ENCODE measurements at places on chromosomes 7 and 10. TPM values are rescaled to one million over a fixed set of nuclear protein-coding genes. Genes with fewer than 3 reads are reported as not detected.

- H3K4me3 ChIP-seq: peak overlapping the region; percentile 43
- H3K27me3 ChIP-seq: no peaks in the 10 kb centered on the region
- DNase-seq: no peak
- H3K36me3 ChIP-seq: no peaks in the 10 kb centered on the region
- H3K27ac ChIP-seq: peak overlapping the region; percentile 75
Observed at GRCh38 chr7:26858241-26858715, 6.1 kb downstream of the SKAP2 start.

DNA sequence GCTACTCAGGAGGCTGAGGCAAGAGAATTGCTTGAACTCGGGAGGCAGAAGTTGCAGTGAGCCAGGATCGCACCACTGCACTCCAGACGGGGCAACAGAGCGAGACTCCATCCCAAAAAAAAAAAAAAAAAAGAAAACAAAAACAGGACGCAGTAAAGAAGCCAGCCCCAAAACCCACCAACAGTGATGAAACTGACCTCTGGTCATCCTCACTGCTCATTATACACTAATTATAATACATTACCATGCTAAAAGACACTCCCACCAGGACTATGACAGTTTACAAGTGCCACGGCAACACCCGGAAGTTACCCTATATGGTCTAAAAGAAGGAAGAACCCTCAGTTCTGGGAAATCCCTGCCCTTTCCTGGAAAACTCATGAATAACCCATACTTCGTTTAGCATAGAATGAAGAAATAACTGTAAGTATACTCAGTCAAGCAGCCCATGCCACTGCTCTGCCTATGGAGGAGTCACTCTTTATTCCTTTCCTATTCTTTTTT lies 40.0 kb upstream of the EIF4H start:
- no peaks in the 10 kb centered on the region for H3K27me3 ChIP-seq
- no peak overlapping the region for H3K4me3 ChIP-seq
- no peak overlapping the region for H3K27ac ChIP-seq
- H3K36me3 ChIP-seq: no peaks in the 10 kb centered on the region
- H3K4me1 ChIP-seq: no peaks in the 10 kb centered on the region

The CCDC186 gene
- 20.9 TPM for total RNA-seq

DNA sequence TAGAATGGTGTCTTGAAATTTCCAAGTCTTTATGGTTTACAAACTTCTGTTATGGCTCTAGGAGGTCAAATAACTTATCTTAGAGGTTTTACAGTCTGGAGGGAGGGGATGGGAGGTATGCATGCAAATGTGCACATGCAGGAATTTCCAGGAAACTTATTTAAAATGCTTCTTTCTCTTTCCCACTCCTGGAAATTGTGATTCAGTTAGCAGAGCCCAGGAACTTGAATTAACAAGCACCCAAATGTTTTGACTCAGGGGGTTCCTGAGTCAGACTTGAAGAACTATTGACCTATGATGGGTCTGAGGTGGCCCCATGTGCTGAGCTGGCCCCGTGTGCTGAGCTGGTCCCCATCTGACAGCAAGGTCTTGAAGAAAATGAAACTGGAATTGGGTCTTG lies 669.4 kb downstream of the INHBA start:
- H3K27ac ChIP-seq: no peak overlapping the region
- no peak overlapping the region for H3K4me3 ChIP-seq
- H3K36me3 ChIP-seq: no peaks in the 10 kb centered on the region
- no peaks in the 10 kb centered on the region for H3K4me1 ChIP-seq
- H3K27me3 ChIP-seq: no peaks in the 10 kb centered on the region

DNA sequence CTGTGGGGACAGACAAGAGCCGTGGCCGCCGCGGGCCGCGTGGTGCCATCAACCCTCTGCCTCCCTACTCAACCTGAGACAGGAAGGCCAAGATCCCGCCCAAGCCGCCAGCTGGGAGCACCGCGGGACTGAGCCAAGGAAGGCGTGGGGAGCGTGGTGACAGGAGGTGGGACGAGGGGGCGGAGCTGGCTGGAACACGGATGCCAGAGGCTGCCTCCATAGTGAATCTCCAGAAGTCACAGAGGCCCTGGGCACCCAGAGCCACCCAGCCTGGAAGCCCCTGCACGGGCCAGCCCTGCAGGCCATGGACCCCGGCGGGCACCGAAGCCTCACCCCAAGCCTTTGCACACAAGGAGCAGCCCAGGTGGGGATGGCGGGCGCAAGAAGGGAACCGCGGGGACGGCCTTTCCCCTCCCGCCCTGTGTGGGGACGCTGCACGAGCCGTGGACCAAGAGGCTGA lies 18.1 kb upstream of the DPYSL4 start:
- no peaks in the 10 kb centered on the region for H3K36me3 ChIP-seq
- H3K27me3 ChIP-seq: peaks cover 60% of the 10 kb centered on the region
- no peak overlapping the region for H3K27ac ChIP-seq
- no peaks in the 10 kb centered on the region for H3K4me1 ChIP-seq

DNA sequence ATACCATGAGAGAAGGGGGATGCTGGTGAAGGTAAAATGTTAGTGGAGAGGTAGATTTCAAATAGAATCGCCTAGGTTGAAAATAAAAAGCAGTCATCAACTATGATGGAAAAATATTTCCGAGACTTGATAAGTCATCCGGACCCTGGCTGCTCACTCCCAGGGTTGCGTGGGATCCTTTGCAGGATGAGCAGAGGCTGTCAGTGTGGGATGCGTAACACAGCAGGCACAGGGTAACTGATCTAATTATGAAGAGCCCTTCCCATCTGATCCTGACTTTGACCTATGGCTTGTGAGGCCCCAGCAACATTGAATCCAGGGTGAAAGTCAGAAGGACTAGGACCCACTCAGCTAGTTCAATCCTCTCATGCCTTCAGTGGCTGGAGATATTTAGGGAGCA lies 236.9 kb downstream of the DPP6 start:
- no peaks in the 10 kb centered on the region for H3K4me1 ChIP-seq
- no peak overlapping the region for H3K4me3 ChIP-seq
- no peak overlapping the region for H3K27ac ChIP-seq

The HTR5A gene
- not detected for total RNA-seq

- H3K4me3 ChIP-seq: no peak overlapping the region
- H3K4me1 ChIP-seq: peaks cover 5% of the 10 kb centered on the region
- peaks cover 94% of the 10 kb centered on the region for H3K27me3 ChIP-seq
Observed at GRCh38 chr10:117555017-117555416, 12.5 kb downstream of the EMX2 start.

The BICC1 gene
- total RNA-seq: 3.3 TPM

DNA sequence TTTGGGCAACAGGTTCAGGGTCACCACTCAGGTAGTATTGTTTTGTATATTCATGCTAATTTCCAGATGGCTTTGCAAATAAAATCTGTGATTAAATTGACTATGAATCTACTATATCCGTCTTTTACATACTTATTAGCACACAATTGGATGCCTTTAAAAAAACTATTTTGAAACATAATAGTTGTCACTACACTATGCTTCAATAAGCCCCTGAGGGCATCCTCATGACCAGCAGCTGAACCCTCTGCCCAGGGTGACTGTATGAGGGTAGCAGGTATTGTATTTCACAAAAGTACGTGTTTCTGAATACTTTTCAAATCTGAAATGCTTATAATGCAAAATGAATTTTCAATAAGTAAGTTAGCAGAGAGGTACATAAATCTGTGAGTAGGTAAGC lies 97.3 kb downstream of the DNAH11 start:
- H3K4me3 ChIP-seq: no peak overlapping the region
- H3K27ac ChIP-seq: no peak overlapping the region
- no peaks in the 10 kb centered on the region for H3K36me3 ChIP-seq
- no peaks in the 10 kb centered on the region for H3K4me1 ChIP-seq
- no peak for DNase-seq
- H3K27me3 ChIP-seq: no peaks in the 10 kb centered on the region

The HABP2 gene
- total RNA-seq: not detected

GRCh38 chr10:122716025-122716424 lies 16.4 kb upstream of the C10orf120 start:
- no peaks in the 10 kb centered on the region for H3K4me1 ChIP-seq
- H3K27me3 ChIP-seq: no peaks in the 10 kb centered on the region
- no peak for DNase-seq

- peaks cover 8% of the 10 kb centered on the region for H3K4me1 ChIP-seq
- no peak overlapping the region for H3K4me3 ChIP-seq
- no peak for DNase-seq
- no peak overlapping the region for H3K27ac ChIP-seq
- no peaks in the 10 kb centered on the region for H3K27me3 ChIP-seq
Observed at GRCh38 chr7:33968591-33968990, 63.3 kb downstream of the BMPER start.

GRCh38 chr10:128058750-128059134 lies 67.5 kb downstream of the MKI67 start:
- peaks cover 9% of the 10 kb centered on the region for H3K4me1 ChIP-seq
- H3K36me3 ChIP-seq: peaks cover 86% of the 10 kb centered on the region
- no peaks in the 10 kb centered on the region for H3K27me3 ChIP-seq
- no peak for DNase-seq

- H3K4me1 ChIP-seq: peaks cover 10% of the 10 kb centered on the region
- no peaks in the 10 kb centered on the region for H3K27me3 ChIP-seq
- H3K4me3 ChIP-seq: no peak overlapping the region
- no peaks in the 10 kb centered on the region for H3K36me3 ChIP-seq
- DNase-seq: no peak
Observed at GRCh38 chr10:114615600-114616007, 42.5 kb downstream of the ABLIM1 start.

The KCP gene
- total RNA-seq: 1.5 TPM

The BTBD16 gene
- not detected for total RNA-seq

DNA sequence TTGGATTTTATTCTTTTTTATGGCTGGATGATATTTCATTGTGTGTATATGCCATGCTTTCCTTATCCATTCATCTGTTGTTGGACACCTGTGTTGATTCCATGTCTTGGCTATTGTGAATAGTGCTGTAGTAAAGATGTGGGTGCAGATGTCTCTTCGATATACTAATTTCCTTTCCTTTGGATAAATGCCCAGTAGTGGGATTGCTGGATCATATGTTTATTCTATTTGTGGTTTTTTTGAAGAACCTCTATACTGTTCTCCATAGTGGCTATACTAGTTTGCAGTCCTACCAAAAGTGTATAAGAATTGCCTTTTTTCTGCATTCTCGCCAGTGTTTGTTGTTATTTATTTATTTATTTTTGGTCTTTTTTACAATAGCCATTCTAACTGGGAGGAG lies 159.8 kb downstream of the WNT2 start:
- DNase-seq: no peak
- H3K27ac ChIP-seq: no peak overlapping the region
- H3K36me3 ChIP-seq: no peaks in the 10 kb centered on the region
- H3K27me3 ChIP-seq: no peaks in the 10 kb centered on the region
- no peak overlapping the region for H3K4me3 ChIP-seq

The XRCC2 gene
- total RNA-seq: 2.0 TPM

DNA sequence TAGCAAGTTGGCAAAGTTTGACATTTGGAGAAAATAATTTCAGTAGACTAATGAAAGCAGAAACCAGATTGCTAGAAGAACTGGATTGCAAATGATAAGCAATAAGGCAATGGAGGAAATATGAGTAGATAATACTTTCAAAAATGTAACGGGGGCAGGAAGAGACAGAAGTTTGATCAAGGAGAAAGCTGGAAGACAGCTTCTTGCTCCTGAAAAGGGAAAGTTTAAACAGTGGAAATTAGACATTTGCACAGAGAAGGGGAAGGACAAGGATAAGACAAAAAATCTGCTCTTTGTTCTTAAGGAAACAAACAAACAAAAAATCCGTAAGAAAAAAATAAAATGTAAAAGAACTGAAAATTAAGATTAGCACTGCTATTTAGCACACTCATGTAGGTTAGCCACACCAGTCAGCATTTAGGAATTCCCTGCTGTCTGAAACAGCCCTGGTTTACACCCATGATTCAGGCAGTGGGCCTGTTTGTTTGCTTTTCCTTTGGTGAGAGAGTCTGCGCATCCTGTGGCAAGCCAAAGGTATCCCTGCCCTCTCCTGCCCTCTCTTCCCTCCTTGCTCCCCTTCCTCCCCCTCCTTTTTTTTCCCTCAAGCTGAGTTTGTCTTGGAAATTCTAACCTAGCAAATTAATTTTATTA lies 104.3 kb upstream of the CAV2 start:
- no peaks in the 10 kb centered on the region for H3K36me3 ChIP-seq
- no peak overlapping the region for H3K4me3 ChIP-seq
- no peak for DNase-seq
- no peaks in the 10 kb centered on the region for H3K4me1 ChIP-seq

DNA sequence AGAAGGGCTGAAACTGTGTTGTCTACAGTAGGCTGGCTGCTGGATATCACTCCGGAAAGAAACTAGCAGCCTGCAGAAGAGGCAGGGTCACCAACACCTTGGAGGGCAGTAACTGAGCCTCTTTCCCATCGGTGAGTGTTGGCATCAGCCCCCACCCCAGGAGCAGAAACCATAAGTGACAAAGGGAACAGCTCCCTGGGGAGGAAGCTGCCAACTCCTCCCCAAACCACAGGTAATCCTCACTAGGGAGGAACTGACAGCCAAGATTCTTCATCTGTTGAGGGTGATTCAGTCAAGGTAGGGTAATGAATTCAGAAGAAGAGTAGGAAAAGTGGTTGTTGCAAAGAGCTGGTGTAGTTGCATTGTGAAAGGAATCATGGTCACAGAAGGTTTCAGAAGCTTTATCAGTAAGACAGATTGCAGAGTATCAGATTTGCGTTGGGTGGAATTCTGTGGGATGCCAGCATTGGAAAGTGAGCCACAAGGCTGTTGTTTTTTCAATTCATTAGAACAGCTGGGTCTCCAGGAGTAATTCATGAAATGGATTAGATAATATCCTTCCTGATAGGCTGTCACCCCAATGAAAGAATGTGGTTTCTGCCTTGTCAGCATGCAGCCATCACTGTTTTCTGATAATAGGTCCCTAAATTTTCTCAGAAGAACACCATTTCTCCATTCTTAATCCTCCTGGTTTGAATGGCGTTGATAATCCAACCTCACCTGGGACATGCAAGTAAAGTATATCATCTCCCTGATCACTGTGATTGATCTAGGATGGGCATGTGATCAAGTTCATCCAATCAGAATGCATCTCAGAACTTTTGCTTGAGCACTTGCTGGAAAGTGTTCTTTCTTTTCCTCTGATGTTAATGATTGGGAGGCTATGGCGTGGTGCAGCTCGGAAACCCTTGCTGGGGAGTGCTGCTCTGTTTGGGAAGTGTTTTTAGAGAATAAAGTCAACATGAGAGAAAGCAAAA lies 75.0 kb upstream of the CTBP2 start:
- no peak overlapping the region for H3K4me3 ChIP-seq
- peaks cover 13% of the 10 kb centered on the region for H3K4me1 ChIP-seq
- no peak for DNase-seq
- H3K27ac ChIP-seq: no peak overlapping the region
- no peaks in the 10 kb centered on the region for H3K27me3 ChIP-seq

GRCh38 chr7:20197837-20198236 lies 19.3 kb downstream of the MACC1 start:
- H3K27ac ChIP-seq: no peak overlapping the region
- H3K27me3 ChIP-seq: no peaks in the 10 kb centered on the region
- H3K4me3 ChIP-seq: no peak overlapping the region
- H3K36me3 ChIP-seq: no peaks in the 10 kb centered on the region
- no peak for DNase-seq
- peaks cover 18% of the 10 kb centered on the region for H3K4me1 ChIP-seq

DNA sequence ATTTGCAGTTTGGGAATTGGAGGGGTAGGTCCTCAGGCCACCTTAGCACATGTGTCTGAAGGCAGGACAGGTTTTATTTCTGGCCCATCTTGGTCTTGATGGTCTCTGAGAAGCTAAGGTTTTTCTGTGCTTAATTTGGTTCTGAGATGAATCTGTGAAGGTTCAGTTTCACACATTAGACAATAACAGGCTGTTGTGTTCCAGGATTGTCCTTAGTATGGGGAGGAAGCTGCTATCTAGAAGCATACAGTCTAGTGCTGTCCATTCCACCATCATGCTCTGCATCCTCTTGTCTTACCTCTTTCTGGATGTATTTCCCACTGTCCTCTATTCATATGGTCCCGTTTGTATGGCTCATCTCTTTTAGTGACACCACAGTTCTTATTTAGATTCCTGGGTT lies 7.1 kb downstream of the UBE2D1 start:
- DNase-seq: no peak
- no peak overlapping the region for H3K27ac ChIP-seq
- no peaks in the 10 kb centered on the region for H3K27me3 ChIP-seq

The ADIRF gene
- 29.8 TPM for total RNA-seq
